ENCODE measurements at places on chromosomes 6 and 20.

DNA sequence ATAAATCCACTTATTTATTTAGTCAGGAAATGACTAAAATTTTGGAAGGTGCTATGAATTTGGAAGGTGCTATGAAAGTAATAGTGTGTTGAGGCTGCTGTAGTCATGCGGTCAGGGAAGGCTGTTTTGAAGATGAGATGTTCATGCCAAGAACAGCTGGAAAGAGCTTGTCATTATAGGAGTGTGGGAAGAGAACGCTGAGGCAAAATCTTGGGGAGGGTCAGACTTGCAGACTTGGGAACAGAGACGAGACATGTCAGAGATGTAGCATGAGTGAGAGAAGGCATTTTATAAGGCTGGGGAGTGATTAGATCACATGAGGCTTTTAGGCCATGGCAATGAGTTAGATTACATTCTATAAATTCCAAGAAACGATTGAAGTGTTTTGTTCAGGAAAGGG, 124.0 kb upstream of the B3GAT2 start:
- peak; percentile 43 for DNase-seq

DNA sequence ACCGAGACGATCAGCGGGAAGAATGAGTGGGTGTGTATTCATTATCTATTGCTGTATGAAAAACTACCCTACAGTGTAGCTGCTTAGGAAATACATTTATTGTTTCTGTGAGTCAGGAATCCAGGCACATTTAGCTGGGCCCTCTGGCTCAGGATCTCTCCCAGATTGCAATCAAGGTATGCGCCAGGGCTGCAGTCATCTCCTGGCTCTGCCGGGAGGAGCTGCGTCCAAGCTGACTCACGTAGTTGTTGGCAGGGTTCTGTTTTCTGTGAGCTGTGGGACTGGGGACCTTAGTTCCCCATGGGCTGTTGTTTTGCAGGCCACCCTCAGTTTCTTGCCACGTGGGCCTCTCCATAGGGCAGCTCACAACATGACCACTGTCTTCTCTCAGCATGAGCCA, 68.2 kb upstream of the FUCA2 start:
- DNase-seq, result peak; percentile 83

DNA sequence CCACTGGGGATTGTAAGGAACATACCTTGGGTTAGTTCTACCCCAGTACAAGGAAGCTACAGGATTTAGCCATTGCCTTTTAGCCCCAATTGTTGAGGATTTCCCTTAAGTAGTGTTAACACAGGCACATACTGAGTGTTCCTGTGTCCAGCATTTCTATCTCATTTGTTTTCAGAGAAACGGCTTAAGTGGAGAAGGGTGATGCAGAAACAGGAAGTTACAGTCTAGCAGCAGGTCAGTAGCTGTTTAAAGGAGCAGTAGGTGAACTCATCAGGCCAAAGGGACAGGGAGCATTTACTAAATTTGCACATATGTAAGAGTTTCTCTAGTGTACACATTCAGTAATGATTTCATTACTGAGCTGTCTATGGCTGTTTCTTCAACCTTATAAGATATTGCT, 644.2 kb upstream of the GJE1 start:
- DNase-seq, result no peak

DNA sequence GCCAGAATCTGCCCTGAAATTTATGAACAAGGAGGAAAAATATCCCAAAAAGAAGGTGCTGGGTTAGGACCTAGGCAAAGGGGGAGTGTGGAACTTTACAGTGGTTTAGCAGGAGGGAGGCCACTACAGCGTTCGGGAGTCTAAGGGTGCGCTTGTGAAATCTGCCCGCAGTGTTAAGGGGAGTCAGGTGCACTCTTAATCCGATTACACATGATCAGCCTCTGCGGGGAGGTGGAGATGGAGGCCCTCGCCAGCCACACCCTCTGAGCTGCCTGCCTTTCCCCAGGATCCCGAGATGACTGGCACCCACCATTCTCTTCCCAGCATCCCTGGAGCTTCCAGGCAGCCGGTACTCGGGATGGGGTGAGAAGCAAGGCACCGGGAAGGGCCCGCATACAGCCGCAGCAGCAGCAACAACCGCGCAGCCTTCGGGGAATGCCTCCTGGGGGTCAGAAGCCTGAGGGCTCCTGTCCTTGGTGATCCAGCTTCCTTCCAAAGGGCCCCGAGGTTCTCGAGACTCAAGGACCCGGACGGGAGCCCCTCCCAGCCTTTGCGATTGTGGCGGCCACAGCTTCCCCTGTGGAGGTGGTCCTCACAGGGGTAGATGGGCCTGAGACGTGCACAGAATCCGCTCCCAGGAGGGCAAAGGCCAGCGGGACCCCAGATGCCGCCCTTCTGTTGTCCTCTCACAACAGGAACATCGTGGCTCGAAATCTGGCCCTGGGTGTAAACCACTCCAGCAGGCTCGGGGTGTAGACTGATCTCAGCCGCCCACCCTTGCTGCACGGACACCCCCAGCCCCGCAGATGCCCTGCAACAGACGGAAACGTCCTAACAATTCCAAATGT, 57.3 kb upstream of the CST7 start:
- no peak for DNase-seq

DNA sequence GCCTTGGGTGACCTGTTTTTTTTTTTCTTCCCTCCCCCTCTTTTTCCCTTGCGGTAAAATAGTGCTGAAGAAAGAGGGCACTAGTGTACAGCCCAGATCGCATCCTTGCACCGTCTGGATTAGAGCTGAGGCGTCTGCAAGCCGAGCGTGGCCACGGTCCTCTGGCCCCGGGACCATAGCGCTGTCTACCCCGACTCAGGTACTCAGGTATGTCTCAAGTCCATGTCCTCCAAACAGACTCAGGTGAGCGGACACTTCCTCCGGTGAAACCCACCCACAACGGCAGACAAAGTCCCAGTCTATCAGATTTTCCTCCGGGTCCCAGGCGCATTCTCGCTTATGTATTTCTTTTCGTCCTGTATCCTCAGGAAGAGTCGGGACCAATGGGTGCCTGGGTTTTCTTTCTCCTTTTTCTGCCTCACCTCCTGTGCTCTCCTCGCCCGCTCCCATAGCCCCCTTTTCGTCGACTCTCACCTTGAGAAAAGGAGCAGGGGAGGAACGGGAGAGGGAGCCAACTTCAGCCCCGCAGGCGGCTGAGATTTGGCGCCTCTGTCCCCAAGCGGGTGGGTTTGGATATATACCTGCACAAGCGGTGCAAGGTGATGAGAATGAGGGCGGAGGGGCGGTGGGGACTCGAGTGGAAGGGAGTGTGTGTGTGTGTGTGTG, 1.1 kb upstream of the GRM1 start:
- DNase-seq, result no peak

DNA sequence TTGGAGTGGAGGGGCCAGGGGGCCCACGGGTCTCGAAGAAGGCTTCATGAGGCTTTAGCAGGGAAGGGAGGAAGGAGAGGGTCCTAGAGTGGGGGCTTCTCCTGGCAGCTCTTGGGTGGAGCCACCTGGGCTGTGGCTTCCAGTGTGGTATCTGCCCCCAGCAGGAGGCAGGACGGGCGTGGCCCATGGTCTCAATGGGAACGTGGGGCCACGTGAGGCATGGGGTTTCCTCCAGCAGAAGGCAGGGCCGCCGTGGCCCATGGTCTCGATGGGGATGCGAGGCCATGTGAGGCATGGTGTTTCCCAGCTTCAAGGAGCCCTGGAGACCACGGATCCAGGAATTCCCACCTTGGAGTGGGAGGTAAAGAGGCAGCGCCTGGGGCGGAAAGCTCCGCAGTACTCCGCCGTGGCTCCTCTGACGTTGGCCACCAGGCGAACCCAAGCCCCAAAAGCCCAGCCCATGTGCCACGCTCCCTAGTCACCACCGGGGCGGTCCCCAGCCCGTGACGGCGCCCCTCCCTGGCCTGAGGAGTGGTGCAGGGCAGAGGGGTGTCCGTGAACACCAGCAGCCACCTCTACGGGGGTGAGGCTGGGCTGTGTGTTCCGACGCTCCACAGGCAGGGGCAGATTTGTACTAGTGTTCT, 62.0 kb upstream of the GATA5 start:
- DNase-seq, result no peak

GRCh38 chr6:30258204-30258603, 45.0 kb upstream of the TRIM26 start:
- no peak for DNase-seq

- DNase-seq, result no peak
These were observed 925 bp downstream of the FHL5 start for GRCh38 chr6:96563853-96564252.

DNA sequence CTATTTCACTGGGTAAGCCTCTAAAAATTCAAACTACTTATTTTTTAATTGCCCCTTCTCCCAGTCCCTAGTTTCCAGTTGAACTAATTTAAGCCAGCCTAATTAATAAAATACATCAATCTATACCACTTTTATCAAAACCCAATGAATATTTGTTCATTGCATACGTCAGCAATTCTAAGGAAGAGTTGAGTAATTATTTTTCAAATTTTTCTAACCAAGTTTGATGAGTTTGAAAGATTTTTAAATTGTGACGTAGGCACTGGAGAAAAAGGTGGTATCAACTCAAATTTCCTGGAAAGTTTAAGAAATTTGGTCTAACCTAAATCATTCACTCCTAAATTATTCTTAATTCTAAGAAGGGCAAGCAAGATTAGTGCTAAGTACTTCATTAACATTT, 35.7 kb downstream of the COL21A1 start:
- no peak for DNase-seq
